Stimulated activated CD8-positive, alpha-beta memory T cell treated with anti-CD3 and anti-CD28 coated beads, Interleukin-12 subunit alpha, Interleukin-12 subunit beta, amount 100 ng/mL, for 4 hours (primary cell): ENCODE measurements at places on chromosomes 13 and 19.

- DNase-seq: no peak
Observed at GRCh38 chr13:26878438-26878837, 117.9 kb upstream of the GPR12 start.

- no peak for DNase-seq
Observed at GRCh38 chr13:54836273-54836672, 1807.7 kb downstream of the OLFM4 start.

DNA sequence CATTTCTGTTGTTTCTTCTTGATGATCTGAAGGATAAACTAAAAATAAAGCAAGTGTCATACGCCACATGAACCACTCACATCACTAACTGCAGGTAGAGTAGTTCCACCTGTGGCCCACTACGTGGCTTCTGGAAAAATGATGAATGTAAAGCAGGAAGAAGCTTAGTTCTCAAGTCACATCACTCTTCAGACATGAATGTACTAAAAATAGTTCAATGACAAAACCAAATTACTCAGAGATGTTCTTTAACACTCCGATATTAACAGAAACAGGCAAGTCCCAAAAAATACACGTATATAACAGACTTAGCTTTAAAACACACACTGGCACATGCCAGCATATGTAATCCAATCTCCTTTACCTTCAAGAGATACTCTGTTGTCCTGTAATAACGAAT lies 21.6 kb downstream of the RAB20 start:
- DNase-seq: no peak

DNA sequence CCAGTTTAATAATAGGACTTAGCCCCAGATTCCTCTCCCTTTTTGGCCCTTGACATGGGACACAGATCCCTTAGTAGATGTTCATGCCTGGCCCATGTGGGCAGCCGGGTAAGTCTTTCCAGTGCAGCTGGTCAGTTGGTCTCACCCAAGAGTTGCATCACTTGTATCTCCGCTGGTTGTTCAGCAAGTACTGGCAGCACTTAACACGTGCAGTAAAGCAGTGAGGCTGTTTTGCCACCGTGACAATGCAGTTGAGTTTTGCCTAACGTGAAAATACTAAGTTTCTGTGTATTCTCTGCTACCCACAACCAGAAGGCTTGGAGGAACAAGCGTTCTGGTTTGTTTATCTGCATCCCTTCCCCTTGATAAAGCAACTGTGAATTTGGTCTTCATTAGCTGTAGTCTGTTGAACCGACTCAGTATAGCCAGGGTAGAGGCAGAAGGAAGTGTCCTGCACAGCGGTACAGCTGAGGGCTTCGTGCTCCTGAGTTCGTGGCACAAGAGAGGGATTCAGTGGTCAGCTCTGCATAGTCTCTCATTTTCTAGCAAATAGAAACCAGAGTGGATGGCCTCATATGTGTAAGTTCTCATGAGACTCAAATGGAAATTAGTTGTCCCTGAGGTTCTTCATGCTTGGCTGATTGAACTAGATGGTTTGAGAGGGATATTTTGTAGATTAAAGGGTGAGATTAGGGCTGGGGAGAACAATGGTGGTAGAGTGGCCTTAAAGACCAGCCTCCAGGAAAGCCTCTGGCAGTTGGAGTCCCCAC lies 50.3 kb downstream of the ARHGEF7 start:
- no peak for DNase-seq
